ENCODE measurements at places on chromosomes 1 and 21. TPM values are rescaled to one million over a fixed set of nuclear protein-coding genes. Genes with fewer than 3 reads are reported as not detected.

PDIK1L gene
- 10.4 TPM for total RNA-seq

DNA sequence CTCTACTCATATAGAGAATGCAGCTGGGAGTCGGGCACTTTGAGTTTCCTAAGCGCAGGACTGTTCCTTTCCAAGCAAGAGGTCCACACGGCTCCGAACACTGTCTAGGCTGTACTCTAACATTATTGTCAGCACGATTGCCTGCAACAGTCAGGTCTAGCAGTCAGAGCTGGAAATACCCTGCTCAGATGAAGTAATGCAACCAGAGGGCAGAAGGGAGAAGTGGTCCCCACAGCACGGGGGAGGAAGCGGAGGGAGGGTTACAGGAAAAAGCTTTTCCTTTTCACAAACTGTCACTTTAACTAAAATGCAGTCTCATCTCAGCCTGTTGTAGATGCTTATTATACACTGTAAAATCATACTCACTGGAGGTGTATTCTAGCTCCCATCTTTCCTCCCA lies 98.9 kb upstream of the SLC44A3 start:
- peak; percentile 59 for DNase-seq

DNA sequence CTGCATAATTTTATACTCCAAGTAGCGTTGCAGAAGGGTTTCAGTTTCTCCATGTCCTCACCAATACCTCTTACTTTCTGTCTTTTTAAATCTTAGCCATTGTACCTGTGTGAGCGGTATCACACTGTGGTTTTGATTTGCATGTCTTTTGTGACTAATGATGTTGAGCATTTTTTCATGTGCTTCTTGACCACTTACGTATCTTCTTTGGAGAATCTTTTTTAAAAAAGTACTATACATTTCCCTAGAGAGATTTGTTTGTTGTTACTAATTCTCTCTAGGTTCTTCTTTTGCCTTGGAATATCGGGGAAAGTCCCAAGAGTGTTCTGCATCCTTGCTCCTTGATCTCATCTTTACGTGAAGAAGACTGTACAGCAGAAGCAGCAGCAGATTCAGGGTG lies 81.8 kb upstream of the WARS2 start:
- DNase-seq: no peak

- DNase-seq: peak; percentile 56
Measured at GRCh38 chr1:3386205-3387002, 68.1 kb upstream of the ARHGEF16 start.
